ENCODE measurements at places on chromosomes 12 and 14.

- DNase-seq = no peak
Observed at GRCh38 chr12:26340649-26341048, 145.3 kb downstream of the SSPN start.

DNA sequence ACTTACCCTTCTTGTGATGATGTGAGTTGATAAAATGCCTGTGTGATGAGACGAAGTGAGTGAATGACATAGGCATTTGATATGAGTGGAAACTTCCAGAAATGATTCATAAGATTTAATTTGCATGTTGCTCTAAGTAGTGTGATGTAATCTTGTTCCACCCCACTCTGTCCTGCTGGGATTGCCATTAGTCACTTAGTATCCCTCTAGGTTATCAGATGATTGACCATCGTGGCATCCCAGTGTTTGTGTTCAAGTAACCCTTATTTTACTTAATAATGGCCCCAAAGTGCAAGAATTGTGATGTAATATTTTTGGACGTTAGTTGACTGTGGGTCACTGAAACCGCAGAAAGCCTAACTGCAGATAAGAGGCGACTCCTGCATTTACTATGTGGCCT is 214.4 kb upstream of the DIO2 start:
- DNase-seq = no peak

GRCh38 chr12:56103823-56104108 is 593 bp upstream of the PA2G4 start:
- DNase-seq = no peak

DNA sequence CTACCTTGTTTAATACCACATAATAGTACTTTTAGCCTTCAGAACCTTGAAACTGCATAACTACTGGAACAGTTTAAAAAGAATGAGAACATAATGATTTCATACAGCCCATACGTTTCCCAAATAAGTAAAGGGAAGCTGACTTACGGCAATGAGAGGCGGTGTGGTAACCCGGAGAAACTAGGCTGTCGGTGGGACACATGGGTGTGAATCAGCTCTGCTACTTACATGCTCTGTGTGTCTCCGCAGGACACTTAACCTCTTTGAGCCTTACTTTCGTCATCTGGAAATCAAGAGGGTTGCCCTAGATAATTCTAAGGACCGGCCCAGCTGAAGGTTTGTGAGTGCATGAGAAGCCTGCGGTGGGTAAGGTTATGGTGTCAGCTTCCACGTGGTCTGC is 49.3 kb upstream of the PLEKHG3 start:
- no peak for DNase-seq
